ENCODE measurements at places on chromosomes 11 and 22. TPM values are rescaled to one million over a fixed set of nuclear protein-coding genes. Genes with fewer than 3 reads are reported as not detected.

NFAM1 gene
- 0.44 TPM for polyA plus RNA-seq

SLC22A6 gene
- polyA plus RNA-seq, result not detected

DNA sequence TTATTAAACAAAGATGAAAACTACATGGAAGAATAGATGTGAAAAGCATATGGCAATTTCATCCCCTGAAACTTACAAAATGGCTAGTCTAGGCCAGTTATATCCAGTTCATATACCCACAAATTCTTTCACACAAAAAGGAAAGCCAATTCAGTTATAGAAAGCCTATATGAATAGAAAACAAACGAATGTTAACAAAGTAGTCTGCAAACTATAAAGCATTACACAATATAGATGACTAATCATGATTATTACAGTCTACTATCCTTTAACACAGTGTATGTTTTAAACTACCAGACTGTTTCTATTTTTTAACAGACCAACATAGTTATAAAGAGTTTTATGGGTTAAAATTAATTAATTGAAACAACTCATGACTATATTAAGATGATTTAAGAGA is 12.1 kb downstream of the DCUN1D5 start:
- DNase-seq, result no peak

DNA sequence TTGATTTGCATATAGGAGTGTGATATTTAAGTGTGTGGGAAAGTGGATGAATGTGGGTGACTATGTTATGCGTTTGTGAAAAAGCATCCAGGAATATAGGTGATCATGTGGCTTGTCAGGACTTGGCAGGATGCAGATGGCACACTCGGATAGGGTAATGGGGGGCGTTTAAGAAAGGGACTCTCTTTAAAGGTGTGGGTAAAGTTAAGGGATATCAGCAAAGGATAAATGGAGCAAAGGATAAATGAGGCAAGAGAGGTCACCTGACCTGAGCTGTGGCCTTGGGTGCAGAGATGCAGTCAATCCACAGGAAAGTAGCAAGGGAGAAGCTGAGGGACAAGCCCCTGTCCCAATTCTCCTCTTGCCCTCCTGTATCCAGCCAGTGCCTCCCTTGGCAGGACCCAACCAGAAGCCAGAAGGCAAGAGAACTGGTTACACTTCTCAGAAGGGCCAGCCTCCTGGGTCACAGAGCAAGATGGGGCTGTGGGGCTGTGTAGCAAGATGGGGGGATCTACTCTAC is 47.5 kb upstream of the GRAMD1B start:
- DNase-seq, result no peak

DNA sequence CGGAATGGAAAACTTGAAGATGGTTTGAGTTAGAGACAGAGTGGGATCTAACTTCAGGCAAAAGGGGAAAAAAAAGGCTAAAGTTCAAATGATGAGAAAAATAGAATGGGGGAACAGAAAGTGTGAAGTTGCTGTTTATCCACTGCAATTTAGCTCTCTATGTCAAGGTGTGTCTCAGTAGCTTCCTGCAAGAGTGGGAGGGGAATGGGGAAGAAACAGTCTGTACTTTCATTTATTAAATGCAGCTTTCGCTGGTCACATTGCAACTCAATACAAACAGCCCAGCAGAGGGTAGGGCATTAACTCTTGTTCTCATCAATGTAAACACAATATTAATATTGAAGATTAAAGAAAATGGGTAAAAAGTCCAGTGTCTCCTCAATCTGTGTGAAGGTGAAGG is 214.7 kb upstream of the SYN3 start:
- DNase-seq, result no peak

- DNase-seq, result no peak
Observed at GRCh38 chr22:36726007-36726380, 22.4 kb upstream of the CACNG2 start.

Data from heart right ventricle (tissue), 16 donors.